ENCODE measurements at places on chromosomes 5 and 9.

DNA sequence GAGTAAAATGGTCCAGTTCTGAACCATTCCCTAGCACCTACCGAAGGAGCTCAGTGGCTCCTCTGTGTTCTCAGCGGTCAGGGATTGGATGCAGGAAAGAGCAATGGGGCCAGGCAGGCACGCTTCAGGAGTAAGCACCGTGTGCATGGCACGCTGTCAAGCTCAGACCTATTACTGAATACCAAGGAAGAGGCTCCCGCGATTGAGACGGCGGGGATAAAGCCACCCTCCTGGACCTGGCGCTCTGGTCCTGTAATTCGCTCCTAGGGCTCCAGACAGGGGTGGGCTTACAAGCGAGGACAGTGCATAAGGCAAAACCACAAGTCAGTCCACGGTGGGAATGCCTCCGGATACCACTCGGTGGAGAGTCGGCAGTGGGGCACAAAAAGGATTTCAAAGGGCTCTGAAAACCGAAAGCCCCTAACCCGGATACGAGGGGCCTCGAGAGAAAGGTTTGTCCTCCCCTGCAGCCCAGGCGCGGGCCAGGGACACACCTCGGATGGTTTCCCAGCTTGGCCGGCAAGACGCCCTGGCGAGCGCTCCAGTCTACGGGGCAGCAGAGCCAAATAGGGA, 988 bp downstream of the OXCT1 start:
- peak; percentile 43 for DNase-seq

DNA sequence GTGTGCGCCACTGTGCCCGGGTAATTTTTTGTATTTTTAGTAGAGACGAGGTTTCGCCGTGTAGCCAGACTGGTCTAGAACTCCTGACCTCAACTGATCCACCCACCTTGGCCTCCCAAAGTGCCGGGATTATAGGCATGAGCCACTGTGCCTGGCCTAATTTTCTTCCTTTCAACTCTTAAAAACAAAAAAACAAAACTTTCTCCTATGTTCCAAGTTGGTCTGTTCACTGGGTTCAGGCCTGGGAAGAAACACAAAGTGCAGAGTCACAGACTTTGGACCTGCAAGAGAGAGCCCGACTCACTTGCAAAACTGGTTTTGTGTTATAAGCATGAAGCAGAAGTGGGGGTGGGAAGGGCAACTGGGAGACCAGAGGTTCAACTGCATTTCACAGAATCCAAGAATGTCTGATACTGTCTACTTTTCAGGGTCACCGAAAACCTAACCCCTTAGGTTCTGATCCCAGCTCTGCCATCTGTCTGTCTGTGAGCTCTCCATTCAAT, 5.2 kb upstream of the HDHD3 start:
- DNase-seq: peak; percentile 4

- no peak for DNase-seq
Measured at GRCh38 chr5:142115937-142116614, 7.5 kb downstream of the NDFIP1 start.

DNA sequence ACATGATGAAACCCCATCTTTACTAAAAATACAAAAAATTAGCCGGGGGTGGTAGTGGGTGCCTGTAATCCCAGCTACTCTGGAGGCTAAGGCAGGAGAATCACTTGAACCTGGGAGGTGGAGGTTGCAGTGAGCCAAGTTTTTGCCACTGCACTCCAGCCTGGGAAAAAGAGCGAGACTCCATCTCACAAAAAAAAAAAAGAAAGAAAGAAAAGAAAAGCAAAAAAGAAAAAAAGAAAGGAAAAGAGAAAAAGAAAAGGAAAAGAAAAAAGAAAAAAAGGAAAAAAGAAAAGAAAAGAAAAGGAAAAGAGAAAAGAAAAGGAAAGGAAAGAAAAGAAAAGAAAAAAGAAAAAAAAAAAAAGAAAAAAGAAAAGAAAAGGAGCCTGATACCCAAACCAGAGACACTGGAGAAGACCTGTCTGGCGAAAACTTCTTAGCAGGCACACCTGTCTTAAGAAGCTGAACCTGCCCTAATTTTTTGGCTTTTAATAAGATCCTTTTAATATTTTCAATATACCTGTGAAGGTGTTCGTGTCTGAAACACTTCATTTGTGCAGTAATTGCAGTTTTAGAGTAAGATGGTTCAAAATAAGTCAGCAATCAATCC, 164.7 kb upstream of the IRX2 start:
- no peak for DNase-seq

DNA sequence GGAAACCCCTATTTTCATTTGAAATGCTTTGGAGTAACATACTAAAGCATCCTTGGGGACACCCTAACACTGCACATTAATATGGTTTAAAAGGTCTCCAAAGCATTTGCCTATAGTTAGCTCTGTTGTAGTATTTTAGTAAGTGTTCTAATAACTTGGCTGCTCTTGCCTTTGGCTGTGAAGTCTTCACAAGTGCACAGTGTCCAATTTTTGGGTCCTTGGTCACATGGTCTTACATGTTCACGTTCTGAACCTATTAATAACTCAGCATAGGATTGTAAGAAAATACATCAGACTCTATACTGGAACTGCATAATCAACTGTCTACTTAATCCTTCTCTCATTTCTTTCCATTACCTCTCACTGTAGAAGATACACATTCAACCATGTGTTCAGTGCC, 17.4 kb downstream of the ADAMTS19 start:
- DNase-seq: no peak

- DNase-seq: no peak
Measured at GRCh38 chr9:77435277-77435676, 212.8 kb downstream of the GNA14 start.

- no peak for DNase-seq
Measured at GRCh38 chr9:98363644-98364043, 108.2 kb upstream of the TBC1D2 start.

- DNase-seq: no peak
Measured at GRCh38 chr9:74220327-74220726, 276.8 kb upstream of the RORB start.

DNA sequence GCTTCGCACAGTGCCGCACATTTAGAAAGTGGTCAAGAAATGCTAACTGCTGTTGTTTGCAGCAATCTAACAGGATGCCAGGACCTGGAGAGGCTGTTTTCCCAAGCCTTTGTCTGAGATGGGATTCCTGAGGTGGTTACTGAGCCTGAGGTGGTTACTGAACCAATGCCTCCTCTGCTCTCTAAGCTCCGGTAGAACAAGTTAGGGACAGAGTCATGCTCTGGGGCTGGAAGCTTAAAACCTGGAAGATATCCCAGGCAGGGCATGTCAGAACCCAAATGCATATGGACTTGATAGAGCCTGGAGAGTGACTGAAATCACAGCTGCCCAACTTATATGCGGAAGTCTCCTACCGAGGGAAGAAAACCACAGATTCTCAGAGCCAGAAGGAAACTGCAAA, 46.5 kb upstream of the FAT2 start:
- no peak for DNase-seq

GRCh38 chr5:100575815-100576214, 40.6 kb downstream of the FAM174A start:
- DNase-seq: no peak

DNA sequence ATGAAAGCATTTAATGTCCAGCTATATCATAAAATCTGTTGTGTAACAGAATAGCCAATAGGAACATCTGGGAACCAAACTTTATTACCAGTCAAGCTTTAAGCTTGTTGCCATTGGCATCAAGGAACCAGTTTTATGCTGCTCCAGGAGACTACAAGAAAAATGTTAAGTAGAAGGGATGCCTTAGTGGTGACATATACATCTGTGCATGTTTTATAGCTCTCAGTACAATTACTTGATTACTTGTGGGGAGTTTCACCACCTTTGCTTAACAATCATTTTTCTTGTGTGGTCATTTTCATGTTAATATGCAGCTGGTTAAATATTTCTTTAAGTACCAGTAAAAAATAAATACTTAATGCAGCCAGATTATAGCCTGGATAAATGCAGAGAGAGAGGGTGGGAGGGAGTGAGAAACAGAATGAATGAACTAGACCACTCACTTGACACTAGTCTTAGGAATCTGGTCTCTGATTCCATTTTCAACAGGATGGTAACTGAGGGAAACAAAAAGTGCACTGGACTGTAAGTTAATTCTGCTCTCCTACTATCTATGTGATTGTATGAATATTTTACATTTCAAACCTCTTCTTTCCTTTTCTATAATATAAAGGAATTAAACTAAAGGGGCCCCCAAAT, 35.7 kb upstream of the LURAP1L start:
- no peak for DNase-seq

GRCh38 chr9:121216271-121216805, 14.7 kb upstream of the RAB14 start:
- no peak for DNase-seq

DNA sequence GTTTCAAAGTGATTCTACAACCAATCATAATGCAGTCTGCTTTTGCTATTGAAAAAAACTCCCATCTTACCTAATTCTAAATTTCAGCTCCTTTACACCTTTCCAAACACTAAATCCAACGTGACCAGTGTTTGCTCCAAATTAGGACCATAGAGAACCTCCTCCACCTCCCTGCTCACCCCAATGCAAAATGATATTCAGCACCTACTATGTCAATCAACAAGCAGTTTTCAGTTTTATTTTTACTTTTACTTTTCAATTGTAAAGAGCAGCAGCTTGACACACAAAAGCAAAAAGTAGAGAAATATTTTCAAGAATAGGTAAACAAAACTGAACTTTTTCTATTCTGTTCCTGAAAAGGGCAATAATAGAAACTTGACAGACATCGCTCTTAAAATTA, 3.4 kb downstream of the FAM13B start:
- DNase-seq: no peak

- DNase-seq: no peak
Measured at GRCh38 chr5:10688651-10689171, 72.3 kb downstream of the DAP start.

- no peak for DNase-seq
Measured at GRCh38 chr5:110460837-110461236, 265.6 kb downstream of the TMEM232 start.

DNA sequence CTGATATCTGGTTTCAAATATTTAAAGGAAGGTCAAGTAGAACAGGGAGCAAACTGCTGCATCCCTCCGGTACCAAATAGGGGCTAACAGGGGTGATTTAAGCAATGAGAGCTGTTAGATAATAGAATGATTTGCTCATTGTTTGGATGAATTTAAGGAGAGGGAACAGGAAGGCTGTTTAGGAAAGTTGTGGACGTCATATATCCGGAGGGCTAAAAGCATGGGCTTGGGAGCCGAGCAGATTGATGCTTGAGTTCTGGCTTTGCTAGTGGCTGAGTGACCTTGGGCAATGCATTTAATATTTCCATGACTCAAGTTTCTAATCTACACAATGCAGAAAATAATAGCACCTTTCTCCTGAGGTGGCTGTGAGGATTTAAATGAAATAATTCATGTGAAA, 85.4 kb upstream of the RPS23 start:
- DNase-seq: no peak

DNA sequence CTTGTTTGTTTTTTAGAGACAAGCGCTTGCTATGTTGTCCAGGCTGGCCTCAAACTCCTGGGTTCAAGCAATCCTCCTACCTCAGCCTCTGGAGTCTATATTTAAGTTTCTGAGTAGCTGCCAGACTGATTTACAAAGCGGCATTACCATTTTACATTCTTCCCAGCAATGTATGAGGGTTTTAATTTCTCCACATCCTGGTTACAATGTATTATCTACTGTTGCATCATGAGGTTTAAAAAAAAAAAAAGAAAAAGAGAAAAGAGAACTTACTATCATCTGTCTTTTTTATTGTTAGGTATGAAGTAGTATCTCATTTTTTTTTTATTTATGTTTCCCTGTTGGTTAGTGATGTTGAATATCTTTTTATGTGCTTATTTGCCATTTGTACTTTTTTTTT, 18.9 kb upstream of the CLINT1 start:
- DNase-seq: no peak

DNA sequence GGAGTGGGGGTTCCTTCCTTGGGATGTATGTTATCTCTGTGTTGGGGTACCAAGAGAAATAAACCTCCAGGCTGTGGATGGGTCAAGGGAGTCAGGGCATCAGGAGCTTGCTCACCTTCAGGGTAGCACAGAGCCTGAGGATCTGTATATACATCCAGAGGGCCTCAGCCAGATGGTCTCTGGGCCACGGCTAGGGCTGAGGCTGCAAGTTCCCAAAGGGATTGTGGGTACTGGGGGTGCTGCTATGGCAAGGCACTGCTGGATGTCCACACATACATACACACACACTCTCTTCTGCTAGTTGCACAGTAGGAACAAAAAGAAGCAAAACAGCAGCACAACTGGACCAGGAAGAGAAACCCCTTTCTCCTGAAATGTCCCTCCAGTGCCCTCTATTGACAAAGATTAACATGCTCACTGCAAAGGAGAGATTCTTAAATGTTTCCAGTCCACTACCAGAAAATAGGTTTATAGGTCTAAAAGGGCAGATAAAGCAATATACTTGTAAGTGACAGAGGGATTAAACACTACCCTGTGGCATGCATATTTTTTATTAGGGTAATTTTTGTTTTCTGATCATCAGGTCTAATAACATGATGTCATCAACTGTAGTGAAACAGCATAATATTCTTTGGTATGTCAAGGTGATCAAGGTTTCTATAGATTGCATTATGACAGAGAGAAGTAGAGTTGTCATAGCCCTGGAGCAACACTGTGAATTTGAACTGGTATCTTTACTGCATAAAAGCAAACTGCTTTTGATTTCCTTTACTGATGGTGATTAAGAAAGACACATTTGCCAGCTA, 56.3 kb upstream of the KCNN2 start:
- peak; percentile 25 for DNase-seq

DNA sequence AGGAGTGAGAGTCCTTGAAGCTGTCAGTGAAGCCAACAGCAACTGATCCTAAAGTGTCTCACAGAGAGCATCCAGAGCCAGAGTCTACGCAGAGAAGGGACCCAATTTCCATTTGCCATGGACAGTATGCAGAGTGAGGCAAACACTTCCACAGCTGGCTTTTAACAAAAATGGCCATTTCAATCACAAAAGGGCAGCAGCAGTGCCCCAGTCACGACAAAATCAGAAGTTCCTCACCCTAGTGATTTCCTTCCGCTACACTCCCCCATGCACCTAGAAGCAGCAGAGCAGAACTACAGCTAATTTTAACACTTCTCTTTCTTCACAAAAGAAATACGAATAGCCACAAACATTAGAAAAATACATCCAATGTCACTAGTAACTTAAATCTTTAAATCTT, 27.9 kb downstream of the FBXW11 start:
- no peak for DNase-seq

GRCh38 chr5:106417163-106417562, 1253.6 kb downstream of the EFNA5 start:
- DNase-seq: no peak

- no peak for DNase-seq
Measured at GRCh38 chr5:68356216-68356615, 140.7 kb downstream of the PIK3R1 start.

GRCh38 chr5:150122158-150122510, 33.5 kb downstream of the PDGFRB start:
- no peak for DNase-seq

DNA sequence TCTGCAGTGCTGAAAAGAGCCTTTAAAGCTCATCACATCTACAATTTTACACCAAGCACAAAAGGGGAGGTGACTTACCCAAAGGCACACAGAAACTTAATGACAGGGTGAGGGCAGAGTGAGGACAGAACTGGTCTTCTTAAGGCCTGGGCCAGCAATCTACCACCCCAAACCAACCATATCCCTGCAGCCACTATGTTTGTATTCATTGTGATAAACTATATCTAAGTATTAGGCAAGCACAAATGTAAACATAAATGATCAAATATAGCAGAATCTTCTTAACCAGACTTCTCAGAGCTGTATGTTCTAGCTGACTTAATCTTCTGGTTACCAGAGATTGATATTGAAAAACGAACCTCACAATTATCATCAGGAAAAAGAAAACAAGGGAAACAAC, 47.9 kb upstream of the RNF38 start:
- DNase-seq: no peak

GRCh38 chr5:67493676-67494075, 297.1 kb upstream of the CD180 start:
- peak; percentile 36 for DNase-seq
